ENCODE measurements at places on chromosomes 6 and 20. TPM values are rescaled to one million over a fixed set of nuclear protein-coding genes. Genes with fewer than 3 reads are reported as not detected.

GRCh38 chr6:136592930-136593673 lies 42.9 kb upstream of the MAP7 start:
- H3K27me3 ChIP-seq = no peaks in the 10 kb centered on the region
- peaks cover 57% of the 10 kb centered on the region for H3K36me3 ChIP-seq
- peak overlapping the region; percentile 71 for H3K27ac ChIP-seq
- no peak for DNase-seq
- peaks cover 16% of the 10 kb centered on the region for H3K4me1 ChIP-seq

- no peaks in the 10 kb centered on the region for H3K27me3 ChIP-seq
- no peaks in the 10 kb centered on the region for H3K36me3 ChIP-seq
- no peak overlapping the region for H3K4me3 ChIP-seq
- H3K4me1 ChIP-seq = peaks cover 22% of the 10 kb centered on the region
- no peak overlapping the region for H3K27ac ChIP-seq
Observed at GRCh38 chr6:112249489-112249888, 4.9 kb downstream of the LAMA4 start.

DNA sequence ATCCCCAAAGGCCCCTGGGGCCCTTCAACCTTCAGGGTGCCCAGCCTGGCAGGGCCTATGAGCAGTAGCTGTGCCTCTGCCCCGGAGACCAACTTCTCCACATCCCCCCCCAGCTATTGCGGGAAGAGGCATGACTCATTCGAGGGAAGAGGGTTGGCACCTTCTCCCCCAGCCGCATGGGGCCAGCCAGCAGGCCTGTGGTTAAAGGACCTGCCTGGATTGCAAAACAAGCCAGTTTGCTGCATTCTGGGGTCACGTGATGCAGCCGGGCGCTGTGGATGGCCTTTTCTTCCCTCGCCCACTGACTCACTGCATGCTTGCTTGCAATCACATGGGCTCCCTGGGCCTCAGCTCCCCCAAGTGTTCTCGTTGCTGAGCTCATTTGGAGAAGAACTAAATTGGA lies 182.5 kb downstream of the MAFB start:
- no peak overlapping the region for H3K4me3 ChIP-seq
- H3K4me1 ChIP-seq = peaks cover 14% of the 10 kb centered on the region
- no peak overlapping the region for H3K27ac ChIP-seq

GRCh38 chr20:14801591-14802325 lies 464.3 kb upstream of the FLRT3 start:
- H3K4me1 ChIP-seq = no peaks in the 10 kb centered on the region
- no peaks in the 10 kb centered on the region for H3K36me3 ChIP-seq
- no peak overlapping the region for H3K4me3 ChIP-seq
- no peak for DNase-seq
- no peaks in the 10 kb centered on the region for H3K27me3 ChIP-seq

- H3K36me3 ChIP-seq = no peaks in the 10 kb centered on the region
- no peak overlapping the region for H3K4me3 ChIP-seq
- H3K27me3 ChIP-seq = no peaks in the 10 kb centered on the region
- no peaks in the 10 kb centered on the region for H3K4me1 ChIP-seq
- no peak for DNase-seq
Observed at GRCh38 chr6:99185525-99185924, 163.9 kb downstream of the FAXC start.

Gene TAAR5
- not detected for total RNA-seq

Gene HLA-DOA
- total RNA-seq = 5.8 TPM

GRCh38 chr6:11324453-11325015 lies 92.1 kb upstream of the NEDD9 start:
- no peaks in the 10 kb centered on the region for H3K27me3 ChIP-seq
- peaks cover 2% of the 10 kb centered on the region for H3K4me1 ChIP-seq

Gene DDX27
- total RNA-seq = 35.3 TPM

GRCh38 chr6:89574910-89575561 lies 63.5 kb downstream of the LYRM2 start:
- H3K27me3 ChIP-seq = no peaks in the 10 kb centered on the region
- H3K36me3 ChIP-seq = no peaks in the 10 kb centered on the region
- H3K27ac ChIP-seq = peak overlapping the region; percentile 4
- DNase-seq = no peak
- H3K4me3 ChIP-seq = no peak overlapping the region

DNA sequence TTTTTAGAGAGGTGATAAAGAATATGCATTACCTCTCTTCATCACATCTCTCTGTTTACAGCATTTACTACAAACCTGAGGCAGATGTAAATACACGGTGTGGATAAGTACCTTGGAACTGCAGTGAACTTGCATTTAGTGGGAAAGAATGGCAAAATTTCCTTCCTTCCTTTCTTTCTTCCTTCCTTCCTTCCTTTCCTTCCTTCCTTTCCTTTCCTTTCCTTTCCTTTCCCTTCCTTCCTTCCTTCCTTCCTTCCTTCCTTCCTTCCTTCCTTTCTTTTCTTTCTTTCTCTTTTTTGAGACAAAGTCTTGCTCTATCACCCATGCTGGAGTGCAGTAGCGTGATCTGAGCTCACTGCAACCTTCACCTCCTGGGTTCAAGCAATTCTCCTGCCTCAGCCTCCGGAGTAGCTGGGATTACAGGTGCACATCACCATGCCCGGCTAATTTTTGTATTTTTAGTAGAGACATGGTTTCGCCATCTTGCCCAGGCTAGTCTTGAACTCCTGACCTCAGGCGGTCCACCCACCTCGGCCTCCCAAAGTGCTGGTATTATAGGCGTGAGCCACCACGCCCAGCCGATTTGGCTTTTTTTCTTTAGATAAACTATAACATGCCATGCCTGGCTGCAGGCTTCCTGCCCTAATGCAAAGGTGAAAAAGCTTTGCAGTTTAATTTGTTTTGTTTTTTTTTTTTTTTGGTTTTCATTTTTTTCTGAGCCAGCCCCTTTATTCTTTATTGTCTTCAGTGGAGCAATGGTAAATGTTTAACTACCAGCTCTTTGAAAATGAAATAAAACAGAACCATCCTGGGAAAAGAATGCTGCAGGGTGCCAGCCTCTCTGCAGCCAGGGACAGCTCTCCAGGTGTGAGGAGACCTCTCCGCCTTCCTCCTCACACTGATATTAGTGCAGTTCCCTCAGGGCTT lies 64.2 kb upstream of the NEDD9 start:
- H3K4me1 ChIP-seq = no peaks in the 10 kb centered on the region
- no peaks in the 10 kb centered on the region for H3K36me3 ChIP-seq
- H3K4me3 ChIP-seq = no peak overlapping the region
- no peak for DNase-seq
- H3K27me3 ChIP-seq = no peaks in the 10 kb centered on the region
